ENCODE measurements at places on chromosomes 16 and 17. TPM values are rescaled to one million over a fixed set of nuclear protein-coding genes. Genes with fewer than 3 reads are reported as not detected.

CCL4L2 gene
- total RNA-seq: 4.0 TPM

CDRT15 gene
- not detected for total RNA-seq

NPTX1 gene
- 10.0 TPM for total RNA-seq

CD300LB gene
- total RNA-seq: not detected

CSNK1D gene
- total RNA-seq: 116 TPM

TMIGD1 gene
- total RNA-seq: not detected

SLC35G6 gene
- not detected for total RNA-seq

ENPP7 gene
- total RNA-seq: not detected

SAMD14 gene
- 1.3 TPM for total RNA-seq

GRCh38 chr17:42182927-42183734, 2.1 kb downstream of the HCRT start:
- peak overlapping the region; percentile 93 for H3K4me3 ChIP-seq
- peaks cover 20% of the 10 kb centered on the region for H3K27me3 ChIP-seq
- peak overlapping the region; percentile 85 for H3K27ac ChIP-seq
- no peaks in the 10 kb centered on the region for H3K36me3 ChIP-seq
- peaks cover 58% of the 10 kb centered on the region for H3K4me1 ChIP-seq
- no peak for DNase-seq

DNA sequence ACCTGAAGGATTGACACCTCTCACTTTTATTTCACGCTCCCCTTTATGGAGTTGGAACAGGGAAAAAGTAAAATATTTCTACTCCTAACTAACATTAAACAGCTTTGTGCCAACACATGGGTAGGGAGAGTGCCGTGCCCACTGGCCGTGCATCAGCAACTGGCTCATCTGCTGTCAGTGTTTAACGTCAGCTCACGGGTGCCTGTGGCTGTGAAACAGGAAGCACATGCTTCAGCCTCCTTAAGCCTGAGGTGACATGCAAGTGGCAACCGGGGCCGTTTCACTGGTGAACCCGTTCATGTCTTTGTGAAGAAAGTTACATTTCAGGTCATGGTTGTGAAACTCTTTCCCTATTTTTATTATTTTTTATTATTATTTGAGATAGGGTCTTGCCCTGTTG, 3.2 kb downstream of the SPG7 start:
- DNase-seq: no peak
- no peak overlapping the region for H3K27ac ChIP-seq
- no peaks in the 10 kb centered on the region for H3K27me3 ChIP-seq
- peaks cover 14% of the 10 kb centered on the region for H3K36me3 ChIP-seq

GRCh38 chr17:79741751-79742588, 11.2 kb downstream of the ENPP7 start:
- H3K27me3 ChIP-seq: peaks cover 38% of the 10 kb centered on the region
- H3K4me3 ChIP-seq: no peak overlapping the region
- peaks cover 5% of the 10 kb centered on the region for H3K4me1 ChIP-seq

- H3K4me1 ChIP-seq: peaks cover 2% of the 10 kb centered on the region
- no peak overlapping the region for H3K4me3 ChIP-seq
These were observed 143.0 kb downstream of the GAS7 start for GRCh38 chr17:10055262-10055975.

DNA sequence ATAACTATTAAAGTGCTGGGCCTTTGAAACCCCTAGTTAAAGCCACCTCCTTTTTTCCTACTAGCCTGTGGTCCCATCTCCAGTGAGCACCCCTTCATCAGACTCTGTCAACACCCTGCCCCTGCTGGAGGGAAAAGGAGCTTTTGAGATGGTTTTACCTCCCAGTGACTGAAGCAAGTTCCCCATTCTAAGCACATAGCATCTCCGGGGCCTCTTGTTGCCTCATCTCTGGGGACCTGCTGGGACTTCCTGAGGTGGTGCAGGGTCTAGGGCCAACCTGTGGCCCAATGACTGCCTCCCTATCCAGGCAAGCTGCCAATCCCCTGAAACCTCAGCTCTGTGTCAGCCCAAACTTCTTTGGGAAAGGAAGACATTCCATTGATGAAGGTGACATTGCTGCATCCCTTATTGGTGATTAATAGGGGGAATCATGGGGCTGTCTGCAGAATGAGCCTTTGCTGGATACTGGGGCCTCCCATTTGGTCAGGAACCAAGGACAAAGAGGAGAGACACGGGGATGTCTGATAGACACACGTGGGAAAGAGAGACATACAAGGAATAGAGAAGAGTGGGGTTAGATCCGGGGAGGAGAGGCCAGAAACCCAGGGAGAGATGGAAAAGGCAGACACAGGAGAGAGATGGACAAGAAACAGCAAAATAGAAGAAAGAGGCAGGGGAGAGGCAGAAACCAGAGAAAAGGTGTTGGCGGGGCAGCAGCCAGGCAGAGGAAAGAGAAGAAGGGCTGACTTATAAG, 2.4 kb downstream of the C1QL1 start:
- no peak overlapping the region for H3K27ac ChIP-seq
- no peaks in the 10 kb centered on the region for H3K36me3 ChIP-seq
- peaks cover 21% of the 10 kb centered on the region for H3K4me1 ChIP-seq
- no peak for DNase-seq

DNA sequence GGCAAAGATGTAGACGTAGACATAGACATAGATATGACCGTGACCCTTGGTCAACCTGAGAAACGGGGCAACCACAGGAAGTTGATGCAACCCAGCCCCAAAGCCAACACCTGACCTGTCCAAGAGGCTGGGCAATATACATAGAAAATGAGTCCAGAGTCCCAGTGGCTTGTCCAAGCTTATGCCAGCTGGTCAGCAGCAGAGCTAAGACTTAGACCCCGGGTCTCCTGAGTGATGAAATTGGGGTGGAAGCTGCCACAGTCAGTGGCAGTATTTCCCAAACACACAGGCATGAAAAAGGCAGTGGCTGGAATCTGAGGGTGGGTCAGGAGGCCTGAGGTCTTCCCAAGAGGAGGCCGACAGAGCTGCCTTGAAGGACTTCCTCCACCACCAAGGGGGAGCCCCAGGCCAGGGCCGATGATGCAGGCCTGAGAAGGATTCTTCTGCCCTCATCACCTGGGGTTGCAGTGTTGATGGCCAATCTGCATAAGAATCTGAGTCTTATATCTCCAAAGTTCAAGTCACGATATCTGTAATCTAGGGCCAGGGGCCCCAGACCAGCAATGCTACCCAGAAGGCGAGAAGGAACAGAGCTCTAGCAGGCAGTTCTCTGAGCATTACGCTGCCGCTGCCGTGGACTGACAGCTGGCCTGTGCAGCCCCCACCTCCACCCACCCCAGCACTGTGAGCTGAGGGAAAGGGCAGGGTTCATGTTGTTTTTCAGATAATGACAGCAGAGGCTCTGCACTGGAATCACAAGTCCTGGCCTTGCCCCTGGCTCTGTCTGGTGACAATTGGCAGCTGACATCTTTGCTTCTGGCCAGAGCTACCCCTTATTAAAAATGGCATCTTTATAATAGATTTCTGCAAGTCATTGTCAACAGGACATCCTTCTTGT, 72.7 kb downstream of the GNAO1 start:
- DNase-seq: no peak
- H3K4me3 ChIP-seq: no peak overlapping the region
- H3K36me3 ChIP-seq: no peaks in the 10 kb centered on the region
- H3K27ac ChIP-seq: peak overlapping the region; percentile 71
- peaks cover 3% of the 10 kb centered on the region for H3K27me3 ChIP-seq

- no peaks in the 10 kb centered on the region for H3K27me3 ChIP-seq
- no peak overlapping the region for H3K4me3 ChIP-seq
- H3K36me3 ChIP-seq: no peaks in the 10 kb centered on the region
- no peak for DNase-seq
- H3K4me1 ChIP-seq: peaks cover 17% of the 10 kb centered on the region
These were observed 69.0 kb downstream of the WSB1 start for GRCh38 chr17:27362909-27363308.

- H3K27me3 ChIP-seq: peaks cover 44% of the 10 kb centered on the region
- DNase-seq: peak; percentile 67
- peaks cover 59% of the 10 kb centered on the region for H3K4me1 ChIP-seq
- H3K36me3 ChIP-seq: peaks cover 40% of the 10 kb centered on the region
- H3K4me3 ChIP-seq: peak within 1 kb of the TSS; percentile 74
These were observed at the start of gene NOL3 for GRCh38 chr16:67170168-67170948. TSS of gene NOL3 (plus strand) at chr16:67170538.

DNA sequence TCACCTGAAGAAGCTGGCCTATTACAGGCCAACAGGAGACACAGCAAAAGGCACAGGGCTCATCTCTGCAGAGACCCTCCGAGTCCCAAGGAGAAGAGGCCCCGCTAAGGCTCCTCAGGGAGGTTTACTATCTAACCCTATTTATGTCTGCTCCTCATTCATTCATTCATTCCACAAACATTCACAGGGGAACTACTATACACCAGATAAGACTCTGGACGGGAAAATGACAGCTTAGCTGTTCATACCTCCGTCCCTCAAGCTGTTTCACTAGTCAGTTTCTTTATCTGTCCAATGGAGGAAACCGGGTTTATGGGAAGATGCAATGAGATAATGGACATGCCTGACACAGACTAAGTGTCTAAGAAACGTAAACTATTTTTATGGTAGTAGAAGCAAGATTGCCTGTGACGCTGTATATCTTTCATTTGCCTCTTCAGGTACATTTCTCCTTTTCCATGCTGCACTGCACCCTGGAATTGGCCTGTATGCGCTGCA, 62.1 kb downstream of the SRL start:
- no peaks in the 10 kb centered on the region for H3K36me3 ChIP-seq

- H3K4me3 ChIP-seq: no peak overlapping the region
- peaks cover 77% of the 10 kb centered on the region for H3K36me3 ChIP-seq
- no peaks in the 10 kb centered on the region for H3K27me3 ChIP-seq
These were observed 9.3 kb downstream of the PDF start for GRCh38 chr16:69321080-69321479.

DNA sequence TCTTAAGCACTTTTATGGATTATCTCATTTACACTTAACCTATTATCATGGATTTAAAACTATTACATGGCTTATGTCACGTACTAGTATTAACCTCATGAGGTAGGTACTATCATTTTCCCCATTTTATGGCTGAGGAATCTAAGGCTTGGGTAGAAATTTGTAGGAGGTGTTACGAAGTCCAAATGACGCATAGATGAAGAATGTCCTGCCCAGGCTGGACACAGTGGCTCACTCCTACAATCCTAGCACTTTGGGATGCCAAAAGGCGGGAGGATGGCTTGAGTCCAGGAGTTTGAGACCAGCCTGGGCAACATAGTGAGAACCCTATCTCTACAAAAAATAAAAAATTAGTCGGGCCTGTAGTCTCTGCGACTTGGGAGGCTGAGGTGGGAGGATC, 4.8 kb upstream of the C1QL1 start:
- no peak overlapping the region for H3K27ac ChIP-seq
- no peaks in the 10 kb centered on the region for H3K36me3 ChIP-seq
- peaks cover 57% of the 10 kb centered on the region for H3K27me3 ChIP-seq
- H3K4me3 ChIP-seq: no peak overlapping the region
- no peak for DNase-seq
- H3K4me1 ChIP-seq: peaks cover 24% of the 10 kb centered on the region

GRCh38 chr16:65372171-65372570, 250.3 kb upstream of the CDH11 start:
- H3K4me1 ChIP-seq: no peaks in the 10 kb centered on the region
- DNase-seq: no peak
- H3K27me3 ChIP-seq: no peaks in the 10 kb centered on the region
- H3K27ac ChIP-seq: no peak overlapping the region

- H3K27me3 ChIP-seq: no peaks in the 10 kb centered on the region
- peak overlapping the region; percentile 84 for H3K27ac ChIP-seq
- peaks cover 66% of the 10 kb centered on the region for H3K4me1 ChIP-seq
- H3K36me3 ChIP-seq: peaks cover 52% of the 10 kb centered on the region
- DNase-seq: no peak
- H3K4me3 ChIP-seq: peak overlapping the region; percentile 85
These were observed 1.6 kb downstream of the UBE2Z start for GRCh38 chr17:48909783-48910182.

DNA sequence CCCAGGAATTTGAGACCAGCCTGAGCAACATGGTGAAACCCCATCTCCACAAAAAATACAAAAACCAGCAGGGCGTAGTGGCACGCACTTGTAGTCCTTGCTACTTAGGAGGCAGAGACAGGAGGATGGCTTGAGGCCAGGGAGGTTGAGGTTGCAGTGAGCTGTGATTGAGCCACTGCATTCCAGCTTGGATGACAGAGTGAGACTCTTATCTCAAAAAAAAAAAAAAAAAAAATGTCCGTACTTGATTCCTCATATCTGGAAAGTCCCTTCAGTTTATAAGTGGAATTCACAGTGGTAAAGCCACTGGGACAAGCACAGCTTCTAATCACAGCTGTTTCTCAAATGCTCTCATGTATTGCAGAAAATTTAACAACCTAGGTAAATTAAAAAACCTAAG, 78.6 kb upstream of the CREBBP start:
- no peak for DNase-seq
- H3K27ac ChIP-seq: no peak overlapping the region
- H3K36me3 ChIP-seq: no peaks in the 10 kb centered on the region
- peaks cover 27% of the 10 kb centered on the region for H3K27me3 ChIP-seq
- peaks cover 22% of the 10 kb centered on the region for H3K4me1 ChIP-seq

DNA sequence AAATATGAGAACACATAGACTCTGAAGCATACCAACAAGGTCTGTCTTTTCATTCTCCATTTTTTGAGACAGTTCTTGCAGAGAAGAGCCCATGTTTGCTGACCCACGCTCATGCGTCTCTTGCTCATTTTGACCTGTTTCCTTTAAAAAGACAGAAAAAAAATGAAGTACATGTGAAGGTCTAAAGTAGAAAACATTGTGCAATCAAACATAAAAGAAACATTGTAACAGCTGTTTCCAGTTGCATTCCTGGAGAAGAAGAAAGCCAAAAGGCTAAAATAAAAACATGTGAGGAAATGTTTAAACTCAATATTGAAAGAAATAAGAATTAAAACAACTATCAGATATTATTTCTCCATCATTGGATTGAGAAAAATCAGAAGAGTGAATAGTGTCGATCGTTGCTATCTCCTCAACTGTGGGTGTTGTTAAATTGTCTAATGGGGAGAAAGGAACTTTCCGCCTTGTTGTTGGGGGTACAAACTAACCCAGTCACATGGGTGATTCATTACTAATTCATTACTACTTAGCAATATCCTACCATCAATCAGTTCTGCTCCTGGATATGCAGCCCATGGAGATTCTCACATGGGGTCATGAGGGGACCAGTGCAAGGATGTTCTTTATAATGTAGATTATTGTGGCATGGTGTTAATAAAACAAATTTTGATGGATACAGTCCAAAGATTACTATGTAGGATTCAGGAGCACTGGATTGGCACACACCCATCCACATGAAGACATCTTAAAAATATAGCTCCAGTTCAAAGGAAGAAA, 9.5 kb downstream of the ABCA9 start:
- H3K27me3 ChIP-seq: no peaks in the 10 kb centered on the region
- no peak for DNase-seq
- no peak overlapping the region for H3K27ac ChIP-seq
- H3K36me3 ChIP-seq: no peaks in the 10 kb centered on the region
- H3K4me1 ChIP-seq: peaks cover 13% of the 10 kb centered on the region

GRCh38 chr17:81558941-81559806, 7.0 kb upstream of the FAAP100 start:
- no peak overlapping the region for H3K4me3 ChIP-seq
- no peaks in the 10 kb centered on the region for H3K27me3 ChIP-seq
- no peak overlapping the region for H3K27ac ChIP-seq
- no peak for DNase-seq

- peaks cover 18% of the 10 kb centered on the region for H3K27me3 ChIP-seq
- H3K4me1 ChIP-seq: peaks cover 47% of the 10 kb centered on the region
- no peaks in the 10 kb centered on the region for H3K36me3 ChIP-seq
- H3K4me3 ChIP-seq: peak overlapping the region; percentile 75
These were observed 5.4 kb downstream of the THRA start for GRCh38 chr17:40068129-40068581.

GRCh38 chr16:20849589-20850390, 43.5 kb downstream of the REXO5 start:
- H3K27ac ChIP-seq: no peak overlapping the region
- no peaks in the 10 kb centered on the region for H3K27me3 ChIP-seq
- peak; percentile 69 for DNase-seq
- H3K4me1 ChIP-seq: peaks cover 46% of the 10 kb centered on the region
- H3K4me3 ChIP-seq: no peak overlapping the region

- H3K4me1 ChIP-seq: no peaks in the 10 kb centered on the region
- H3K27ac ChIP-seq: no peak overlapping the region
- DNase-seq: no peak
- no peaks in the 10 kb centered on the region for H3K27me3 ChIP-seq
These were observed 11.5 kb downstream of the RUSF1 start for GRCh38 chr16:31496670-31497069.

Data from activated CD4-positive, alpha-beta memory T cell treated with anti-CD3 and anti-CD28 coated beads, Interleukin-2, amount 10 ng/mL, durations not matched to agents 7 days and 5 days (primary cell).